ENCODE measurements at places on chromosomes 4 and X.

- DNase-seq, result no peak
Measured at GRCh38 chr4:159607809-159608208, 504.9 kb downstream of the RAPGEF2 start.

GRCh38 chr4:115090483-115091075, 22.8 kb downstream of the NDST4 start:
- DNase-seq, result no peak

- no peak for DNase-seq
Measured at GRCh38 chrX:139086246-139086645, 374.7 kb upstream of the FGF13 start.

GRCh38 chrX:45783002-45783401, 582.3 kb upstream of the DIPK2B start:
- no peak for DNase-seq

DNA sequence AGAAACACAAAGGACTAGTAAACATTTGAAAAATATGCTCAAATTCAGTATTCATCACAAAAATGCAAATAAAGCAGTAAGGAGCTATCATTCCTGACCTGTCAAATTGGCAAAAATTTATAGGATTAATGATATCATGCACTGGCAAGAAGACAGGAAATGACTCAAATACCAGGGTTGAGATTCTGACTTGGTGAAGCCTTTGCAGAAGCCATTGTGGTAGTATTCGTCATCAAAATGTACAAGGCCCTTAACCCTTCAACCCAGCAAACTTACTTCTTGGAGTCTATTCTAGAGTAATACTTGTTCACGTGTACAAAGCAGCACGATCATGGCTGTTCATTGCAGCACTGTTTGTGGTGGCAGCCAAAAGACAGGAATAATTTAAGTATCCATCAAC, 132.4 kb downstream of the ENOX2 start:
- no peak for DNase-seq

GRCh38 chr4:65918872-65919271, 248.6 kb upstream of the EPHA5 start:
- no peak for DNase-seq

GRCh38 chrX:11272863-11273262, 20.4 kb upstream of the AMELX start:
- DNase-seq, result no peak

GRCh38 chrX:131216828-131217227, 72.3 kb downstream of the IGSF1 start:
- DNase-seq, result no peak

DNA sequence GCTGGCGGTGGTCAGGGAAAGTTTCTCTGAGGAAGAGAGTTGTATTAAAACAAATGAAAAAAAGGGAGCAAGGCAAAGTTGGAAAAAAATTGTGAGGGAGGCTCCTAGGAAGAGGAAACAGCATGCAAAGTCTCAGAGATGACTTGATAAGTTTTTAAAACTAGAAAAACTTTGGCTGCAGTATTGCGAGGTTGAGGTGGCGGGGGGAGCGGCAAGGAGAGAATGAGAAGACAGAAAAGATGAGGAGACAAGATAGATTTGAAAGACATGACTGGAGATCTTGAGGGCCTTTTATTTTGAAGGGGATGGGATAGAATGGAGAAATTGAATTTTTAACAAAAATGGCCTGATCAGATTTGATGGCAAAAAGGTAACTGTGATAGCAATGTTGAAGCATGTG, 4.8 kb upstream of the UBE2D3 start:
- no peak for DNase-seq

DNA sequence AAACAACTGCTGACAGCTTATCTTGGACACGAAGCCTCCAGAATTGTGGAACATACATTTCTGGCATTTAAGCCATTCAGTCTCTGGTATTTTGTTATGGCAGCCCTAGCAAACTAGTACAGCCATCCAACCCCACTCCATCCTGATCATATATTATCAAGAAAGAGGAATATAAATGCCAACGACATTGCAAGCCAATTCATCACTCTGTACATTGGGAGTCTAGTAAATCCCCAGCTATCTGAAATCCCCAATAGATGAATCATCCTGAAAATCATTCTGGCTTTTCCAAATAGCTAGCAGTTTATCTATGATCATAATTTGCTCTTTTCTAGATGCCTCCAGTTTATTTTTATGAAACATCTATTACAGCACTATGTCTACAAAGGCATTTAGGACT, 41.1 kb downstream of the FRMD7 start:
- DNase-seq, result no peak

GRCh38 chrX:86946569-86946968, 571.0 kb upstream of the KLHL4 start:
- no peak for DNase-seq

- DNase-seq, result no peak
Measured at GRCh38 chrX:123425471-123425870, 241.4 kb downstream of the GRIA3 start.

GRCh38 chr4:168199260-168199957, 107.1 kb downstream of the ANXA10 start:
- no peak for DNase-seq

GRCh38 chr4:41722181-41722580, 26.3 kb downstream of the PHOX2B start:
- DNase-seq, result no peak

DNA sequence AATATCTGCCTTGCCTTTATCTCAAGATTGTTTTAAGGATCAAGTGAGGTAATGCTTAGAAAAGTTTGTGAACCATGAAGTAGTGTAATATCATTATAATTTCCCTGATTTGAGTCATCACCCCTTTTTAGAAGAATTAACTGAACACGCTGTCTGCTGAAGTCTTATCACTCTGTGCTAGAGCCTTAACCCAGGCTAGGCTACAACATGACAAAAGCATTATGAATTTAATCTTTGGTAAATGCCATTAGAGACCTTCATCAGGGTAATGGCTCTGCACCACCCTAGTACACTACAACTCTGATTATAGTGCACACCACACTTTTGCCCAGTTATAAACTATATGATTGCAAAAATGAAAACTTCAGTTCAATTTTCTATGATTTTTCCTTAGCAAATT, 118.3 kb downstream of the ADGRL3 start:
- DNase-seq, result no peak

GRCh38 chr4:172543249-172543648, 625.4 kb upstream of the GALNT7 start:
- no peak for DNase-seq

DNA sequence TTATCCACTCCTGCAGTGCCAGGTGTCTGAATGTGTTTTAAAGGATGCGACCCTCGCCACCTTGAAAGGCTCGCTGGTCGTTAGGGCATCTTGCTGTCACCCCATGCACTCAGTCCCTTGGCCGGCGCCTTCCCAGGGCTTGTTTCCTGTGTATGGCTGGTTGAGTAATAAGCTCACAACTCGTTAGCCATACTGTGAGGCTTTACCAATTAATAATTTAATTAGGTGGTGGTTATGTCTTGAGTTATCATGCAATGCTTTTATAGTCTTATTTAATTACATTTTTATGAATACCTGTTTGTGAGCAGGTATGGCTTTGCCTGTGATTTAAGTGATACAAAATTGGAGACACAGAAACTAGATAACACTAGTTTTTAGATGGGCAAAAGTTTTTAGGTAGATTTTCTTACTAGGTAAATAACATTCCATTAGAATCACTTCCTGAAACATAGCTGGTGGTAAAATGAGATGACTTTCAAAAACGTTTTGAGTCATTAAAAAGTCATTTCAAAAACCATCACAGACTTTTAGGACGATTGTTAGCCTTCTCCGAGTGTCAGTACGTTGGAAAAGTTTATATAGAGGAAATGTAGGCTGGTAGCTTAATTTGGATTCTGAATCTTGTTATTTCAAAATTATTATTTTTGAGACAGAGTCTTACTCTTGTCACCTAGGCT, 18.2 kb downstream of the PTTG2 start:
- no peak for DNase-seq

- DNase-seq, result no peak
Measured at GRCh38 chr4:185280608-185281007, 71.2 kb downstream of the SNX25 start.
